H54 (cell line): ENCODE measurements at places on chromosomes 3 and 15.

- no peak for DNase-seq
Measured at GRCh38 chr15:92029767-92030166, 176.3 kb downstream of the SLCO3A1 start.

DNA sequence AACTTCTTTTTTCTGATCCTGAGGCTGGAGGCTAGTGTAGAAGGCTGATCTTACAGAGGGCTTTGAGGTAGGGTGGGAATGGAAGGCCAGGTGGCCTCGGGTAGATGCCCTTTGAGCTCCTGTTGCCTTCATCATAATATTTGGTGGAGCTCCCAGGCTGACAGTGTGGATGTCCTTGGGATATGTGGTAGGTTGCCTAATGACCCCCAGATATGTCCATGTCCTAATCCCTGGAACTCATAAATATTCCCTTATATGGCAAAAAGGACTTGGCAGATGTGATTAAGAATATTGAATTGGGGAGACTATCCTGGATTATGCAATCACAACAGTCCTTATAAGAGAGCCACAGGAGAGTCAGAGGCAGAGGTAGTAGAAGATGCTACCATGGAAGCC lies 5.5 kb downstream of the ADAMTSL3 start:
- DNase-seq, result no peak

DNA sequence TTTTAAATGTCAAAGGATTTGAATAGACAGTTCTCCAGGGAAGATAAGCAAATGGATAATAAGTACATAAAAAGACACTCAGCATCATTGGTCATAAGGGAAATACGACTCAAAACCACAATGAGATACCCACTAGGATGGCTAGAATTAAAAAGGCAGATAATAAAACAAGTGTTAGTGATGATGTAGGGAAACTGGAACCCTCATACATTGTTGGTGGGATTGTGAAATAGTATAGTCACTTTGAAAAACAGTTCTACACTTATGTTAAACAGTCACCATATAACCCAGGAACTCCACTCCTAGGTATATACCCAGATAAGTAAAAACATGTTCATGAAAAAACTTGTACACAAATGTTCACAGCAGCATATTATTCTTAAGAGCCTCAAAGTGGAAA lies 72.5 kb downstream of the GPR156 start:
- DNase-seq, result no peak

GRCh38 chr15:99425657-99426301 lies 140.0 kb upstream of the MEF2A start:
- DNase-seq, result no peak

GRCh38 chr3:16869261-16870005 lies 15.3 kb upstream of the PLCL2 start:
- no peak for DNase-seq

GRCh38 chr3:39801216-39801615 lies 8.2 kb upstream of the MYRIP start:
- no peak for DNase-seq

DNA sequence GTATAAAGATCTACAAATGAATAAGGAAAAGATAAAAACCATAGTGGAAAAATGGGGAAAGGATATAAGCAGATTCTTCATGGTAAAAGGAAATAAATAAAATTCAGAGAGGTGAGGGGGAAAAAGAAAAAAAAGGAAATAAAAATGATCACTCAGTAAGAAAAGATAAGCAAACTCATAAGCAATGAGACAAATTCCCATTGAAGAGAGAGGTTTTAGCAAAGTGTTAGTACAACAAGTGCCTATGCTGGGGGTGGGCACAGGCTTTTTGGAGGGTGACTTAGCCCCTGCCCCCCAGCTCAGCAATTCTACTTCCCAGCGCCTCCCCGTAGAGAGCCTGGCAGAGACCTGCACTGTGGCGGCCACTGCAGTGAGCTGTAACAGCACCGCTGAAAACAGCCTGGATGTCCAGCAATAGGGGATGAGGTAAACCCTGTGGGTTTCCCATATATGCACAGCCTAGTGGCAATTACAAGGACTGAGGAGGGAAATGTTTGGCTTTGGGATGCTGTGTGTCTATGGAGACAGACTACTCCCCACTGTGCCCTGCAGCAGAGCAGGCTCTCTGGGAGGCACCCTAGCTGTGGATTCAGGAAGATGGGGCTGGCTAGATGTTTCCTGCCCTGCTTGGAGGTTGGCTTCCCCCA lies 23.7 kb upstream of the SFMBT1 start:
- no peak for DNase-seq

- DNase-seq, result no peak
Measured at GRCh38 chr3:256501-256900, 59.9 kb downstream of the CHL1 start.

GRCh38 chr3:99413504-99413903 lies 224.9 kb upstream of the COL8A1 start:
- no peak for DNase-seq

- no peak for DNase-seq
Measured at GRCh38 chr3:156142702-156143101, 22.3 kb downstream of the KCNAB1 start.

- DNase-seq, result no peak
Measured at GRCh38 chr3:31903686-31904431, 77.2 kb downstream of the OSBPL10 start.

DNA sequence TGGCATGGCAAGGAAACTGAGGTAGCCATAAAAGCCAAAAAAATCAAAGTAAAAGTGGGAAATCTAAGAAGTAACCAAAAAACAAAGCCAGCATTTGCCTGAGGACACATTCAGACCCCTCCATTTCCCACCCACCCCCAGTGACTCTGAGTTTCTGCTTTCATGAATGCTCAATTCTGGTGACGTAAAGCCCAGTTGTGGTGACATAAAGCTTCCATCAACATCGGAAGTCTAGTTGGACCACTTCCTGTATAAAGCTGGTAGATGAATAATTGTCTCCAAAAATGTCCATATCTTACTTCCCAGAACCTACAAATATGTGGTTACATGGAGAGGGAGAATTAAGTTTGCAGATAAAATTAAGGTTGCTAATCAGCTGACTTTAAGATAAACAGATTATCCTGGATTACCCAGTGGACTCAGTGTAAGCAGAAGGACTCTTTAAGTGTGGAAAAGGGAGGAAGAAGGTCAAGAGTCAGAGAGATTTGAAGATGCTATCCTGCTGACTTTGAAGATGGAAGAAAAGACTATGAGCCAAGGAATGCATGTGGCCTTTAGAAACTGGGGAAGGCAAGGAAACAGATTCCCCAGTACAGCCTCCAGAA lies 62.0 kb upstream of the ST3GAL6 start:
- DNase-seq, result no peak

DNA sequence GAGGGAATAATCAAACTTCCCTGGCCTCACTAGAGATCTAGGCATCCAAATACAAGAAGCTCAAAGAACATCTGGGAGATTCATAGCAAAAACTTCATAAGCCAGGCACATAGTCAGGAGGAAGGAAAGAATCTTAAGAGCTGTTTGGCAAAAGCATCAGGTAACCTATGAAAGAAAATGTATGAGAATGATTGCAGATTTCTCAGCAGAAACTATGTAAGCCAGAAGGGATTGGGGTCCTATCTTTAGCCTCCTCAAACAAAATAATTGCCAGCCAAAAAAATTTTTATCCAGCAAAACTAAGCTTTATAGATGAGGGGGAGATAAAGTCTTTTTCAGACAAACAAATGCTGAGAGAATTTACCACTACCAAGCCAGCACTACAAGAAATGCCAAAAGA lies 1036.3 kb downstream of the TBL1XR1 start:
- DNase-seq, result no peak

- DNase-seq, result no peak
Measured at GRCh38 chr3:12198301-12198700, 39.6 kb upstream of the TIMP4 start.

GRCh38 chr3:151296226-151296625 lies 17.9 kb upstream of the P2RY14 start:
- DNase-seq, result no peak

- no peak for DNase-seq
Measured at GRCh38 chr3:45426161-45426560, 37.8 kb downstream of the LARS2 start.
